ENCODE measurements at places on chromosomes 5 and 9.

DNA sequence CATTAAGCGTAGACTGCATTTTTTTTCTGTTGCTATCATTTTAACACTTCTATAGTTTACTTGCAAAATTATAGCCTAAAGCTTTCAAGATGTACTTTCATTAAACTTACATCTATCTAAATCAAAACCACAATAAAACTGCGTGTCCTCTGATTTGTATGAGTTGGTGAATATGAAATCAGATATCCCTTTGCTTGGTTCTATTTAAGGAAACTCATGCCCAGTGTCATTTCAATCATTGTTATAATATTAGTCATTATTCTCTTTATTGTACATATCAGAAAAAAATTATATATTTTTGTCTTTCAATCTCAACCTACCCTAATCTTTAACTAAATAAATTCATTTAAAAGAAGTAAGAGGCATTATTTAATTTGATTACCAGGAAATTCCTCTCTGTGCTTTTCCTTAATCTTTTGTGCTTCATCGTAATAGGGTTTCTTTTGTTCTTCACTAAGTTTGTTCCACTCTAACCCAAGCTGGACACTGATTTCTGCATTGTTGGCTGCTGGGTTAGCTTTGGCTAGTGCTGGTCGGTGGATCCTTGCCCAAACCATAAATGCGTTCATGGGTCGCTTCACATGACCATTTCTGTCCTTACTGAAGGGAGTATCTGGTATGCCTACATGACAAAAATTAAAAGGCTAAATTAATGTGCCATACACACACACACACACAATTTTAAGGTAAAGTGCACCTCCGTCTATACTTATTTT lies 3.8 kb downstream of the SOX30 start:
- DNase-seq, result no peak

DNA sequence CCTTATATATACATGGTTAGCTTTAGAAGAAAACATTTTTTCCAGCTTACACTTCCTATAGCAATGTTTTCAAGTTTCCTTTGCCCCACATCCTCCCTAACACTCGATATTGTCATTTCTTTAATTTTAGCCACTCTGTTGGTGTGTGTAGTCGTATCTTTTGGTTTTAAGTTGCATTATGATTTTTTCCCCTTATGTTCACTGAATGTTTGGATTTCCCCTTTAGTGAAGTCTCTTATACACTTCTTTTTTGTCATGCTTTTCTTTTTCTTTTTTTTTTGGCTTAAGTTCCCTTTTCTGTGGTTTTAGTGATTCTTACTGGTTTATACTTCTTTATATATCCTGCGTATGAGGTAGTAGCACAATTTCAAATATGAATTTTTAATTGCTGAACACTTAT lies 58.8 kb downstream of the KDM4C start:
- no peak for DNase-seq

GRCh38 chr9:385818-386398 lies 171.2 kb downstream of the DOCK8 start:
- DNase-seq, result peak; percentile 71

DNA sequence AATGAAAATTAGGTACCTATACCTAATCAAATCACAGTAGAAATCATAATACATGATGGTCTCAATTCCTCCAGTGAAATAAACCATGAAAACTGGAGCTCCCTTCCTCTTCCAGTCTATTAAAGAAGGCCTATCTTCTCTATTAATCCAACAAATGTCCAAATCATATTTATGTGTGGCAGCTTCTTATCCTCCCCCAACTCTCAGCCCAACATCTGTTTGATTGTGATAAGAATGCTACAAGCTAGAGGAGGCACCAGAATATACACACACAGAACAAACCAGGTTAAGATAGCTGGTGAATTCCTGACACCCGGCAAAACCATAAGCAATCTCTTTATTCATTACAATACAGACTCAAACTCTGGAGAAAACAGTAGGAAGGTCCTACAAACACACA lies 110.8 kb downstream of the FBXL17 start:
- no peak for DNase-seq

DNA sequence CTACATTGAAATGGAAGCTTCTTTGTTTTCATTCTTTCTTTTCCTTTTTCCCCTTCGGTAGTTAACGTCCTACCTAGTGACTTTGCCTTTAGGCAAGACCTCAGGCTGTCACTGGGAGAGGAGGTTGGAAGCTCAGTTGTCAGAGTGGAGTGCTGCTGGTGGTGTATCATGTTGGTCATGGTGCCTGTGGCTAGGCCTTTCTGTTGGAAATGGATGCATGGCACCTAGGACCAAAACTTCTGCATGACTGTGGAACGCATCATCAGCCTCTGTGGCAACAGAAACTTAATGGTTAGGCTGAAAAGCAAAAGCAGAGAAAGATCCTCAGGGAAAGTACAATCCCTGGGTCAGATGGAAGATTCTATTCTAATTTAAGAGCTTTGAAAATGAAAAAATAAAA lies 57.9 kb downstream of the OSTF1 start:
- no peak for DNase-seq

DNA sequence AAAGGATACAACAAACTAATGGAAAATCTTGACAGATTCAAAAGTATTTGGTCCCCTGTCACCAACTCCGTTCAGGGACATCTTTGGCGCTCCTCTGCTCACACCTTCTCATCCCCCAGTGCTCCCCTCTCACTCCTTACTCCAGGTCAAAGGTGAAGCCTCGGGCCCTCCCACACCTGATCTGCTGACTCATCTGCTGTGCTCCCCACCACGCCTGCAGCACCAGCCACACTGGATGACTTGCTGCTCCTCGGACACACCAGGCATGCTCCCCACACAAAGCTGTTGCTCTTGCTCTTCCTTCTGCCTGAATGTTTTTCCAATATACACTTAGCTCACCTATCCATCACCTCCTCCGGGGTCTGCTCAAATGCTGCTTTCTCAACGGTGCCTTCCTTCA lies 123.4 kb downstream of the ESM1 start:
- no peak for DNase-seq

DNA sequence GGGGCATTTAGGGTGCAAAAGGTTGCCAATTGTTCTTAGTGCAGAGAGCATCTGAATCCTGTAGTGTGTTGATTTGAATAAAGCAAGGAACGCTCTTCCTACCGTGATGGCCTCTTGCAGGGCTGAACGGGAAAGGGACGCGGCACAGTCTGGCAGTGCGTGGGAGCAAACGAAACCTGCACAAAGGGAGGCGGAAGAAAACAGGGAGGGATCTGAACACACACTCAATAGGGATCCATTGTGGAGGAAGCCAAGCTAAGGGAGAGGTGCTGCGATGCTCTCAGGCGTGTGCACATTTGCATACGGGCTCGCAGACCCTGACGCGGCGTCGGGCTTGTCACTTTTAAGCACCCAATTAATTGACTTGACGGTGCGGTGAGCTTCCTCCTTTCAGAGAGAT lies 414.0 kb upstream of the IRX1 start:
- DNase-seq, result no peak

DNA sequence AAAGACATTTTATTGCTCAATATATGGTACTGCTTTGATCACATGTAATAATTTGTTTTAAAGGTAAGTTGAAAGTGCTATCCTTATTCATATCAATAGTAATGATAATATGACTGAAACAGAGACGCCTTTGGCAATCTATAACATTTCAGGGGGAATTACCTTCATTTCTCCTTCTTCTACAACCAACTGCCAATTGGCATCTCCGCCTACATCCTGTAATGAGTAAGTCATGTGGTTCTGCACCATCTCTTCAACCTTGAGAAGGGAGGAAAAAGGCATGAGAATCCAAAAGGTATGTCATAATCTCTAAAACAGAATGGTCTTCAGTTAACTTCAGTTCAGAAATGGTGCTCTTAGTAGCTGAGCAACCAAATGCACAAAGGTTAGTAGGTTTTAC lies 52.4 kb downstream of the HMGCR start:
- DNase-seq, result no peak

DNA sequence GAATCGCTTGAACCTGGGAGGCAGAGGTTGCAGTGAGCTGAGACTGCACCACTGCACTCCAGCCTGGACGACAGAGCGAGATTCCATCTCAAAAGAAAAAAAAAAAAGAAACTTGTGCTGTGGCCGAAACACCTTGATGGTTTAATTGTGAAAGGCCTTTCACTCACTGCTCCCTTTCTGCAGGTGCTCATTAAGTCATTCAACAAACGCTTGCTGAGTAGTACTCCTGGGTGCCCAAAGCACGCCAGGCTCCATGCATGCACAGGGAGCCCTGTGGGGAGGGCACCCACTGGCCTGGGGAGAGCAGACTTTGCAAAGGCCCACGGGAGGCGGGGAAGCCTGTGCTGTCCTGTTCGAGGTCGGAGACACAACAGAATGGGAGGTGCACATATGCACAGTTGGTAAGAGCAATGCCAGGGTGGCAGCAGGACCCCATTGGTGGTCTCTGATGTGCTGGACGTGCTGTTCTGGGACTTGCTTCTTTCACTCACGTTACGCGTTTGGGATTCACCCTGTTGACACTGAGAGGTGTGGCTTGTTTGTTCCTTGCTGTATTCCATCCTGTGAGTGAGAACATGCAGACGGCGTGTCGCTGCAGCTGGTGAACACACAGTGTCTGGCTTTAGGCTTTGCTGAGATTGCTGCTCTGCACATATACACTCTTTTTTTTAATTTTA lies 3.0 kb upstream of the ENTPD2 start:
- peak; percentile 50 for DNase-seq

DNA sequence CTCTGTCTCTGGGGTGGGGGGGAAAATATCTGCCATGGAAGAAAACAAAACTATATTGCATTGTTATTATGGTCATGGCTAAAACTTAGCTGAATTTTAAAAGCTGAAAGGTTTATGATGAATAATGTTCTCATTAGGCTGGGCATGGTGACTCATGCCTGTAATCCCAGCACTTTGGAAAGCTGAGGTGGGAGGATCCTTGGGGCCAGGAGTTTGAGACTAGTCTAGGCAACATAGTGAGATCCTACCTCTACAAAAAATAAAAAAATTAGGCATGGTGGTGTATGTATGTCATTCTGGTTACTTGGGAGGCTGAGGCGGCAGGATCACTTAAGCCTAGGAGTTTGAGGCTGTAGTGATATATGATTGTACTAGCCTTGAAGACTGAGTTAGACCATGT lies 44.5 kb downstream of the IPO11 start:
- DNase-seq, result no peak

GRCh38 chr9:97755618-97756267 lies 58.6 kb upstream of the XPA start:
- DNase-seq, result no peak

DNA sequence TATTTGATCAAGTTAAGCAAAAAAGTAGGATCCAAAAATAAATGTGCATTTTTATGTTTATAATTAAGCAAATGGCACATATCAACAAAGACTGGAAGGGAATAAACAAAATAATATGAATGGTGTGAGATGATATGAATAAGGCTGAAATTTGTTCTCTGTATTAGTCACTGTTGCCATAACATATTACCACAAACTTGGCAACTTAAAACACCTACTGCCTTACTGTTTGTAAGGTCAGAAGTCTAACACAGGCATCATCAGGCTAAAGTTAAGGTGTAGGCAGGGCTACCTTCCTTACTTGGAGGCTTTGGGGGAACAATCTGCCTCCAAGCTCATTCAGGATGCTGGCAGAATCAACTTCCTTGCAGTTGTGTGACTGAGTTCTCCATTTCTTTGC lies 19.3 kb downstream of the PGGT1B start:
- DNase-seq, result no peak

GRCh38 chr9:7118633-7119032 lies 360.9 kb downstream of the KDM4C start:
- no peak for DNase-seq

- no peak for DNase-seq
These were observed 63.8 kb upstream of the ATG10 start for GRCh38 chr5:81908044-81908443.

GRCh38 chr5:171676286-171676944 lies 109.2 kb upstream of the SMIM23 start:
- DNase-seq, result no peak

GRCh38 chr9:123360161-123361085 lies 4.4 kb downstream of the CRB2 start:
- no peak for DNase-seq

DNA sequence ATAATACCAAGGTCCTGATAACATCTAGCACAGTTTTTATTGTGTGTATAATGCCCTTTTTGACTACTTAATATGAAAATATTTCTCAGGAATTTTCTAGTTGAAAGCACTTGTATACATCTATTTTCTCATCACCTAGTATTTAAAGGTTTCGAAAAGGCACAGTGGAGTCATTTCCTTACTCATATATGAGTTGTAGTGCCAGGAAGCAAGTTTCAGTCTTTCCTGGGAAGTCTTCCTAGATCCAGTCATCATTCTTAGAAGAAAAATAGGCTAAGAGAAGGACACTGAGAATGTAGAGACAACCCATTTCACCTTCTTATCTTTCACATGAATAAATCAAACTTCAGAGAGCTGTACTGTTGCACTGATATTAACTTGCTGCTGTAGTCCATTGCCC lies 70.2 kb downstream of the SLC25A46 start:
- DNase-seq, result no peak

DNA sequence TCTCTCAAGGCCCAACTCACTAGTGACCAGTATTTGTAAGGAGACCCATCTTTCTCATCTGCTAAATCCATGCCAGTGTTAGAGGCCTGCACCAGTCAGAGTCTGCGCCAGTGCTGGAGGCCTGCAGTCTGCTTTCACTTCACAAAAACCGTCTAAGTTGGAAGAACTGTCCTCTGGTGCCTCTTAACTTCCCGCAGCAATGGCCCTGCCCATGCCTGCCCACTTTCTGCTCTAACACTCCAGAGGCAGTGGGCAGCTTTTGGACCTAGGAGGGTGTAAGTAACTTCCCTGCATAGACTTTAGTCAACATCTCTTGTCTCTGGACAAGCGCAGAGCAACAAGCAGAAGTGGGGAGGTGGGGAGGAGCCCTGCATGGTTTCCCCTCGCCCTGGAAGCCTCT lies 152.9 kb downstream of the AUH start:
- DNase-seq, result no peak

GRCh38 chr5:644509-644908 lies 32.4 kb downstream of the CEP72 start:
- no peak for DNase-seq

GRCh38 chr9:137217276-137218211 lies 4.5 kb downstream of the RNF208 start:
- DNase-seq, result no peak

GRCh38 chr9:128152133-128153059 lies 3.1 kb downstream of the LCN2 start:
- no peak for DNase-seq

DNA sequence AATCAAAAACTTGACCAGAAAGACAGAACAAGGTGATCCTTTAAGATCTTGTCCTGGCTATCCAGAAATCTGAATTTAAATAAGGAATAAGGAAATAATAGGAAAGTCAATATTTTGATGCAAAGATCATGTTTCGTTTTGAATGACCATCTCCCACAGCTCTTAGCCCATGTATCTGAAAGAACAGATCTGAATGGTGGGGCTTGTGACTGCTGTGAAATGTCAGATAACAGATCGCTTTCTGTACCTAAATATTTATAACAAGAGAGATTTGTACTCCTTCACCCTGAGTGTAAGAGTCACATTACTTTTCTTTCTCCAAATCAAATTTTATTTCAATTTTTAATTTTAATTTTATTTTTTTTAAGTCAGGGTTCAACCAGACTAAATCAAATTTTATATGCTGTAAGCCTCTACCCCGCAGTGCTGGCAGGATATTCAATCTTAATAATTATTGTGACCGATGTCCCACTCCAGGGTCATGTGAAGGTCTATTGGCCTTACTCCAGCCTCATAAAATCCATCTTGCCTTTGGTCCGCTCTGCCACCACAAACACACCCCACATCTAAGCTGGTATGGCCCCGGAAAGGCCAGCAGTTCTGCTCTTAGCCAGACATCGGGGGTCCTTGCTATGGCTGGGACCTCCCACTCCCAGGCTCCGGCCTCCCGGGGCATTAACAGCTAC lies 7.0 kb upstream of the SLC26A2 start:
- peak; percentile 29 for DNase-seq

All from NCI-H1092 treated with DMSO at 0.1 percent for 48 hours (cell line).